Bronchial epithelial cell (primary cell): ENCODE measurements at places on chromosomes 6 and 20. TPM values are rescaled to one million over a fixed set of nuclear protein-coding genes. Genes with fewer than 3 reads are reported as not detected.

DNA sequence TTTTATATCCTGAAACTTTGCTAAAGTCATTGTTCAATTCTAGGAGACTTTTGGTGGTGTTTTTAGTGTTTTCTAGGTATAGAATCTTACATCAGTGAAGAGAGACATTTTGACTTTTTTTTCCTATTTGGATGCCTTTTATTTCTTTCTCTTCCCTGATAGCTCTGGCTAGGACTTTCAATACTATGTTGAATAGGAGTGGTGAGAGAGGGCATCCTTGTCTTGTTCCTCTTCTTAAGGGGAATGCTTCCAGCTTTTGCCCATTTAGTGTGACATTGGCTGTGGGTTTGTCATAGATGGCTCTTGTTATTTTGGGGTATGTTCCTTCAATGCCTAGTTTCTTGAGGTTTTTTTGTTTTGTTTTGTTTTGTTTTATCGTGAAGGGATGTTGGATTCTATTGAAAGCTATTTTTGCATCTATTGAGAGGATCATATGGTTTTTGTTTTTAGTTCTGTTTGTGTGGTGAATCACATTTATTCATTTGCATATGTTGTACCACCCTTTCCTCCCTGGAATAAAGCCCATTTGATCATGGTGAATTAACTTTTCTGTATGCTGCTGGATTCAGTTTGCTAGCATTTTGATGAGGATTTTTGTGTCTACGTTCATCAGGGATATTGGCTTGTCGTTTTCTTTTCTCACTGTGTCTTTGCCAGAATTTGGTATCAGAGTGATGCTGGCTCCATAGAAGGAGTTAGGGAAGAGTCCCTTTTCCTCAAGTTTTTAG lies 540.1 kb upstream of the FLRT3 start:
- no peak for DNase-seq

- DNase-seq: no peak
Measured at GRCh38 chr6:467671-468082, 76.1 kb downstream of the IRF4 start.

- DNase-seq: no peak
Measured at GRCh38 chr20:22818636-22819035, 216.5 kb upstream of the SSTR4 start.

GRCh38 chr6:70059039-70059719 lies 192.8 kb downstream of the COL19A1 start:
- no peak for DNase-seq

DNA sequence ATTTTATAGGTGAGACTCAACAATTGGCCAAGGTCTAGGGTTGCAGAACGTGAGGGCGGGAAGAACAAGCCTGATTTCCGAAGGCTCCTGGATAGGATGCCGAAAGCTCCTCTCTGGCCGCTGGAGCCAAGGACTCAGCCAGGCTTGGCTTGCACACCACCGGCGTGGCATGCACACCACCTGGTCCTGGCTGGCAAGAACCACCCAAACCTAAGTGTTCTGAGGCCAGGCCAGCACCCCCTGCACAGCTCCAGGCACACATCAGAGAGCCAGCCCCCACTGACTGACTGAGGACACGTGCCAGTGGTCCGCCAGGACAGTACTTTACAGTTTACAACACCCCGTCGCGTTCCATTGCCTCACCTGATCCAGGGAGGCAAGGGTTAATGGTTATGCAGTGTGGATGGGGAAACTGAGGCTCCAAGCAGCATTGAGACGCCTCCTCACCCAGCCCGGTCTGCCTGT lies 414 bp downstream of the TGM2 start:
- DNase-seq: no peak

- DNase-seq: no peak
Measured at GRCh38 chr20:57482148-57482547, 42.8 kb downstream of the CTCFL start.

GRCh38 chr20:45290677-45291355 lies 15.8 kb upstream of the RBPJL start:
- peak; percentile 55 for DNase-seq

GRCh38 chr6:39681674-39682121 lies 43.5 kb downstream of the KIF6 start:
- DNase-seq: no peak

GRCh38 chr6:89412071-89413005 lies at the start of gene RRAGD:
Gene RRAGD, minus strand, starts transcription at chr6:89412273. Its CDS starts 280 bp downstream, at chr6:89411993.
- no peak for DNase-seq

GRCh38 chr20:50152394-50153152 lies 950 bp downstream of the PEDS1 start:
- peak; percentile 80 for DNase-seq

DNA sequence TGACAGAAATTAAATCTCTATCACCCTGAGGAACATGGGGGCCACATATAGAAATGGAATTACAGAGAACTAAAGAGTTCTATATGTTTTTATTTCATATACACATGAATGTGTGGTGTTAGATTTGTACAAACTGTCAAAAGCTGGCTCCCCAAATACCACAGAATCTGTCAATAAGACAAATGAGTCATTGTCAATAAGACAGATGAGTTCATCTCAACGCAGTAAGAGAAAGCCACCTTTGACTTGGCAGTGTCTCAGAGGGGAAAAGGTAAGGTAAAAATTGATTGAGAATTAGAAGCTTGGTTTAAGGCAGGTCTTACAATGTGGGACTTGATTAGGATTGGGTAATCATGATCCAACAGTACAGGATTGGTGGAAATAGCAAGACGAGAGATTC lies 124.2 kb upstream of the GPR6 start:
- DNase-seq: peak; percentile 23

DNA sequence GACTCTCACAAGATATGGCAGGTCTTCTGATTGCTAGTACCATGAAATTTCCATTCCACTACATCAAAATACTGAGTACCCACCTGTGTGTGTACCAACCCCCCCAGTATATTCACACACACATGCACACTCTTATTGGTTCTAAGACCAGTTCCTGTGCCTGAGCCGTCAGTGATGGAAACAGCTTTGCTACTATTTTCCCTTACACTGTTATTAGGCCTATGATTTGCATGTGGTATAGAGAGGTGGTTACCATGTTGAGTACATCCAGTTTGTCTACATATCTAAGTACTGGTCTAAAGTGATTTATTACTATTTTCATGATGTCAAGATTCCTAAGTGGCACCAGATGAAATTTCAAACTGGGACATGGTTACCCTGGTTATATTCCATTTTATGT lies 459.9 kb downstream of the BCKDHB start:
- no peak for DNase-seq

- DNase-seq: no peak
Measured at GRCh38 chr20:46713957-46714834, 4.7 kb downstream of the SLC2A10 start.

- no peak for DNase-seq
Measured at GRCh38 chr6:14635934-14636591, 518.5 kb downstream of the CD83 start.

GRCh38 chr6:28953585-28954258 lies 29.9 kb upstream of the TRIM27 start:
- no peak for DNase-seq

DNA sequence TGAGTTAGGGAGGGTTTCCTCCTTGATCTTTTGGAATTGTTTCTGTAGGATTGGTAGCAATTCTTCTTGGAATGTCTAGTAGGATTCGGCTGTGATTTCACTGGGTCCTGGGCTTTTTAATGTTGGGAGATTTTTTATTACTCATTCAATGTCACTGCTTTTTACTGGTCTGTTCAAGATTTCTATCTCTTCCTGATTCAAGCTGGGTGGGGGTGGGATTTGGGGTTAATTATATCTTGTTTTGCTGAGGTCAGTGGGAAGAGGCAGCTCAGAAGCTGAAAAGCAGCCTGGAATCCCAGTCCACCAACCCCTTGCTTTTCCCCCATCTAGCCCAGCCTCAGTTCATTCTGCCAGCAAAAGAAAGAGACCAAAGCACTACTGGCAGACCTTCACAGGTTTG lies 39.6 kb downstream of the SUMO4 start:
- no peak for DNase-seq

DNA sequence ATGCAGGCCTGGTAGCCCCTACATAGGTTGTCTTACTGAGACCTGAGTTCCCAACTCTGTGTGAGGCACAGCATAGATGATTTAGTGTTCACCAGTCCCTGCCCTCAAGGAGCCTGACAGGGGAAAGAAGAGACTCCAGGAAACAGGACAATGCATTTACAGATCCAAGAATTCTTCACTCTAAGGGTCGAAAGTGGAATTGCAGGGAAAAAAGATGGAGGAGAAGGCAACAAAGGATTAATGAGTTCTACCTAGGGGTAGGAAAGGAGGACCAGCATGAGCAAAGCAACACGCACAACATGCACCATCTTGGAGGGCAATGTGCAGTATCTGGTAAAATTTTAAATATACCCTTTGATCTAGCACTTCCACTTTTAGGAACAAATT lies 5.9 kb downstream of the SPAG4 start:
- DNase-seq: no peak

GRCh38 chr20:38968090-38968489 lies 5.9 kb downstream of the DHX35 start:
- DNase-seq: no peak

GRCh38 chr6:89993411-89993810 lies 99.1 kb downstream of the GJA10 start:
- DNase-seq: no peak

GRCh38 chr6:42142118-42142835 lies at the start of gene C6orf132:
Gene C6orf132, minus strand, starts transcription at chr6:42142620. Its CDS starts 176 bp downstream, at chr6:42142444.
- DNase-seq: peak; percentile 46

GRCh38 chr6:6746970-6747338 lies 158.4 kb downstream of the LY86 start:
- DNase-seq: no peak

DNA sequence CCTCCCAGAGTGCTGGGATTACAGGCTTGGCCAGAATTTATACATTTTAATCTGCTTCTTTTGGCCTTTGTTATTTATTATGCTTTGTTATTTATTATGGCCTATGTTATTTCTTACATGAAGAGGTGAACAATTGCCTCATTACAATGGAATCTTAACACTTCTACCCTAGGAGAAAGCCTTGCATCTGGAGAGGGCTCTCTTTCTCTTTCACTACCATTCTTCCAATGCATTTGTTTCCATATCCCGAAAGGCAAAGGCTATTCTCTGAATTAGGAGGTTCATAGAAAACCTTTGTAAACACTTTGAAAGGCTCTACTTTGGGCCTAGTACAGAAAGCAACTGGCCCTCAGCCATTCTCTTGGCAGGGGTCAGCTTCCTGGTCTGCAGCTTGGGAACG lies 19.9 kb upstream of the DEK start:
- DNase-seq: no peak

GRCh38 chr6:43310134-43310533 lies 1.5 kb upstream of the CRIP3 start:
- DNase-seq: no peak

GRCh38 chr6:8131265-8131897 lies 29.0 kb upstream of the EEF1E1 start:
- peak; percentile 52 for DNase-seq

GRCh38 chr6:43286456-43286979 lies 11.5 kb upstream of the SLC22A7 start:
- no peak for DNase-seq

DNA sequence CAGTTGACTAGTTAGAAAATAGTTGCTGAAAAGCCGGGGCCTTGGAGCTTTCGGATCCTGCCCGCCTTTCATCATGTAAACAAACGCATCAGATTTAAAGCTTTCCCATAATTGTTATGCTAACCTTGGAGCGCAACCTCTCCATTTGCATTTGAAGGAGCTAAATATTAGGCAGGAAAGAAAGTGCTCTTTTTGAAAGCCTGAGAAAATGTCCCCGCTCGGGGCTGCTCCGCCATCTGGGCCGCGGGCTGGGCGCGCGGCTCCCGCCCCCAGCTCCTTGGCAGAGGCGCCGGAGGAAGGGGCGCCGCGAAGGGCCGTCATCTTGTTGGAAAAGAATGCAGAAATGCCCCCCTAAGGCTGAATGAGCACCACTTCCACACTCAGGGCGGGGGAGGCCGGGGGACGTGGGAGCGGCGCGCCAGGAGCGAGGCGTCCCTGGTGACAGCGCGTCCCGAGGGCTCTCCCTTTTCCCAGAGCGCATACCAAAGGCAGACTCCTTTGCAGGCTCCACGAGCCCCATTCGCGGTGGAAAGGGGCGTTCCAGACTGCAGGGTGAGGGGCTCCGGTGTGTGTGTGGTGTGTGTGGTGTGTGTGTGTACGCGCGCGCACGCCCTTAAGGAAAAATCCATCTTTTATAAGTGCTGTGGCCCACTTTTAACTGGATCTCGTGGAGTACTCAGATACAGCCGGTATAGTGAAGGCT lies 145.6 kb upstream of the ID4 start:
- DNase-seq: no peak

COL21A1 gene
- 8.2 and 18.6 TPM in 2 replicates for total RNA-seq

VGLL2 gene
- total RNA-seq: not detected in 2 replicates

GNL1 gene
- 21.9 and 35.2 TPM in 2 replicates for total RNA-seq

GJA1 gene
- total RNA-seq: 118 and 127 TPM in 2 replicates

PRDM13 gene
- not detected in 2 replicates for total RNA-seq

FAM209B gene
- total RNA-seq: 0.26 TPM in 1 of 2 replicates, not detected in the other

SLC22A1 gene
- total RNA-seq: under 0.01 and 1.3 TPM in 2 replicates

GNRH2 gene
- total RNA-seq: 0.13 and 0.53 TPM in 2 replicates

OR2H2 gene
- not detected in 2 replicates for total RNA-seq

HLA-DRA gene
- total RNA-seq: 0.13 TPM in 1 of 2 replicates, not detected in the other
